DMS 273 treated with DMSO at 0.1 percent for 48 hours (cell line): ENCODE measurements at places on chromosomes 5 and 9.

GRCh38 chr5:91219091-91219802 is 163.9 kb downstream of the ARRDC3 start:
- DNase-seq, result no peak

GRCh38 chr5:179264053-179264782 is 81.0 kb downstream of the ADAMTS2 start:
- DNase-seq, result no peak

- no peak for DNase-seq
These were observed 70.6 kb upstream of the PTPN3 start for GRCh38 chr9:109568568-109569210.

DNA sequence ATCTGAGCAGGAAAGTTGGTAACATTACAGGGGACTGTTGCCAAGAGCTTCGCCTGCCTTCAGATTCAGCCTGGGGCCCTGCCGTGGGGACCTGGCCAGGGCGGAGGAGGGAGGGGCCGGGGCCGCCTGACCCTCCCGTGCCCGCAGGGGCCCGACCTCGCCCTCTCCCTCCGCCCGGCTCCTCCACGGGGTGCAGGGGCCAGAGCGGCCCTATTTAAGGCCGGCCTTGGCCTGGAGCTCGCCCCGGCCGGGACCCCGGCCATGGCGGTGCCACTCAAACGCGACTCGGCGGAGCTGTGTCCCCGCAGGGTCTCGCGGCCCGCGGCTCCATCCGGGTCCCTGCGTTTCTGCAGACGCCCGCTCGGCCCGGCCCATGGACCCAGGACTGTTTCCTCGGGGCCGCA is 757 bp downstream of the TMEM250 start:
- DNase-seq, result no peak

DNA sequence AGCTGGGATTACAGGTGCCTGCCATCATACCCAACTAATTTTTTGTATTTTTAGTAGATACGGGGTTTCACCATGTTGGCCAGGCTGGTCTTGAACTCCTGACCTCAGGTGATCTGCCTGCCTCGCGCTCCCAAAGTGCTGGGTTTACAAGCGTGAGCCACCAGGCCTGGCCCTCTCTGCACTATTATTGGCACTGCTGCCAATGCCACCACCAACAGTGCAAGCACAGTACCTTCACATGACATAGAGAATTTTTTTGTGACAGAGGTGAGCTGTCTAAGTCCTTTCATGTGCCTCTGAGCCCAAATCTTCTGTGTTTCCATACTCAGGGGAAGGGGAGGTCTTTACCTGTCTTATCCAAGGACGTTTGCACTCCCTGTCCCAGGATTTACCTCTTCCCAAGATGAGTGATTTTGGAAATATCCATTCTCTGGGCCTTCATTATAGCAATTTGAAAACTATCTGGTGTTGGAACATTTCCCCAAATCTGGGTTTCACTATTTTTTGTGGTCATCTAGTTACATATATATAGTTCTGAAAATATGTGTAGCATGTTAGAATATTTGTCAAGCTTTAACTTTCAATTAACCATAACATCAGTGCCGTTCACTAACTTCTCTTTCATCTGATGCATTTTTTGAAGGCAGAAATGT is 5.4 kb upstream of the CD180 start:
- DNase-seq, result no peak

DNA sequence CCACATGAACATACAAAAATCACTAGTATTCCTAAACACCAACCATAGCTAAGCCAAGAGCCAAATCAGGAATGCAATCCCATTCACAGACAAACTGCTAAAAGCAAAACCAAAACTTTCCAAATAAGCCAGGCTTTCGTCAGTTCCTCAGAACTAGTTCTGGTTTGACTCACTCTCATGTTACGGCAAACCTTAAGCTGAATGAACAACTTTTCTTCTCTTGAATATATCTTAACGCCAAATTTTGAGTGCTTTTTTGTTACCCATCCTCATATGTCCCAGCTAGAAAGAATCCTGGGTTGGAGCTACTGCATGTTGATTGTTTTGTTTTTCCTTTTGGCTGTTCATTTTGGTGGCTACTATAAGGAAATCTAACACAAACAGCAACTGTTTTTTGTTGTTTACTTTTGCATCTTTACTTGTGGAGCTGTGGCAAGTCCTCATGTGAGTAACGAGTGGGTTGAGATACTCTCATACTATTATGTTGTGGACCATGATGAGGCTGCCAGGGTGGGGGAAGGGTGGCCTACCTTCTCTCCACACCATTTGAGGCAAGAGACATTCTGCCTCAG is at the start of gene PDCD1LG2:
TSS of gene PDCD1LG2 (plus strand) at position 172 of the 572 bp plus-strand sequence. CDS start 12,016 bp downstream, outside the sequence.
- no peak for DNase-seq

DNA sequence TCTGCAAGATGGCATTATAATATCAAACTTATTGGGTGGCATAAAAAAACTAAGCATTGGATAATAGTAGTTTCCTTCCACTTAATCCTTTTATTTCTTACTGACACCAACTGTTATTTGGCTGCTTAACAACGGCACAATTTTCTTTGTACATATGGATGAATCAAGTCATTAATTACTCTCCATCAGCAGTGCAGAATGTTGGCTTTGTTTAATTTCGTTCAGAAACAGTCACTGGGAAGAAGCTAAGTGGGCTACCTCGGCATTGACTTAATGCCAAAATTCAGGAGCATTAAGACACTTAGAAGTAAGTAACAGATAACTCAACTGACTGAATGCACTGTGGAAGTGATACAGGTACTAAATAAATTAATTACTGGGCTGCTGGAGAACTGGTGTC is 460.4 kb downstream of the CTNND2 start:
- no peak for DNase-seq

DNA sequence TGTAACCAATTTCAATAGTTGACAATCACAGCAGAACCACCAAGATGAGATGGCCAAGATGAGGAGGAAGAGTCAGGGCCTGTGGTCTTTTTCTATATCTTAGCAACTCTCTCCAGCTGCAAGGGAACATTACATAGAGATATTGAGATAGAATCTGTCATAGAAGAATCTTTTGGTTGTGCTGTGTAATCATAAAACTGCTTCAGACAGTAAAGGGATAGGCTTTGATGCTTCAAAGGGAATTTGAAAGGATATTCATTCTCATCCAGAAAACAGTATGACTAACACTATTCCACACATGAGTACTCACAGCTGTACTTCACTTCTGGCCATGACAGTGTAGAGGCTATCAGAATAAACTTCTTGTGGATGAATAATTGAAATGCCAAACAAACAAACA is 145.9 kb downstream of the YIPF5 start:
- no peak for DNase-seq

DNA sequence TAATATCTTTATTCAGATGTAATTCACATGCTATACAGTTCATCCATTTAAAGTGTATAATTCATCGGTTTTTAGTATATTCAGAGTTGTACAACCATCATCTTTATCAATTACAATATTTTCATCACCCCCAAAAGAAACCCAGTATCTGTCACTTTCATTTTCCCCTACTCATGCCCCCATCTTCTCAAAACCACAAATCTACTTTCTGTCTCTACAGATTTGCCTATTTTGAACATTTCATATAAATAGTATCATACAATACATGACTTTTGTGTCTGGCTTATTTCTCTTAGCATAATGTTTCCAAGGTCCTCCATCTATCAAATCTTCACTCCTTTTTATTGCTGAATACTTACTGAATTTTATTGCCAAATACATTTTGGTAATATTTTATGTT is 305.1 kb upstream of the SGCD start:
- no peak for DNase-seq

- no peak for DNase-seq
These were observed 55.0 kb upstream of the TRPC7 start for GRCh38 chr5:136420168-136420898.

GRCh38 chr5:11346336-11346735 is 557.9 kb downstream of the CTNND2 start:
- no peak for DNase-seq

DNA sequence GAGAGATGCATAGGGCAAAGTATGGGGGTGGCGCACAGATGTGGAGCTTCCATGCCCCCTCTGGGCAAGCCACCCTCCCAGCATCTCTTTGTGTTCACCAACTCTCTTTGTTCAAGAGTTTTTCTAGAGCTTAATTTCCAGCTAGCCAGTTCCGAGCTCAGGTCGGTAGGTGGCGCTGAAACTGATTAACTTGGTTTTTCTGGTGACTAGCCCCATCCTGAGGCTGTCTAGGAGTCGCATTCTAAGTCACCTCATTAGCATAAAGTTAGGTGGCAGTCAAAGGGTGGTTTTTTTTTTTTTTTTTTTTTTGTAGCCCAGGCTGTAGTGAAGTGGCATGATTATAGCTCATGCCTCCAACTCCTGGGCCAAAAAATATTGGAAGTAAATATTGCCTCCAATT is 476.4 kb downstream of the KDM4C start:
- no peak for DNase-seq

- DNase-seq, result no peak
These were observed 10.7 kb downstream of the PBX3 start for GRCh38 chr9:125757834-125758233.

DNA sequence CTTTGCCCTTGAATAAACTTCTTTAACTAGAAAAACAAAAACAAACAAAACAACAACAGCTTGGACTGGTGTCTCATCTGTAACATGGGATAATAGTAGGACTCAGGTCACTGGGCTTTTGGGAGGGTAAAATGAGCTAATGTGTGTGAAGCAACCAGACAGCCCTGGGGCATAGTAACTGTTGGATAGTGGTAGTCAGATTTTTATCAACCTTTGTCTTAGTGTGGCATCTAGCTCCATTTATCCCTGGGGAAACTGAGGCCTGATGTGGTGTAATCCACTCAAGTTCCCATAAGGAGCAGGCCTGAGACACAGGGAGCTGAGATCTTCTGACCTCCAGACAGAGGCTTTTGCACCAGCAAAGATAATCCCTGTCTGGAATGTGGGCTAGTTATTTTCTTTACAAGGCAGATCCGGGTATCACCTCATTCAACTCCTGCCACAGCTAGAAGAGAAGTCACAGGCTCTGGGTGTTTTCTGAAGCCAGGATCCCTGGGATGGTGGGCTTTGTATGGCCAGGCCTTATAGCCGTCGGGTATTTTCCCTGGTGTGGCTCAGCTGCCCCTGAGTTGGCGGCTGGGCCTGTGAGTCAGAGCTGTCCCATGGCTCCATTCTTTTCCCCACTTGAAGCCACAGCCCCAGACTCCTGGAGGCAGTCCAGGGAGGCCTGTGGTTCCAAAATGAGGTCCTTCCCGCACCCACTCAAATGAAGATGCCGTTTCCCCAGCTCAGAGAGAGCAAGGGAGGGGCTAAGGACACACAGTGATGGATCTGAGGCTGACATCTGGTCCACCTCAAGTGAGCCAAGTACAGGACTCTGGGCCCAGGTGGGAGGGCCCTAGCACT is 26.1 kb upstream of the CSF1R start:
- DNase-seq, result no peak

GRCh38 chr5:179287071-179287470 is 58.2 kb downstream of the ADAMTS2 start:
- DNase-seq, result no peak

GRCh38 chr5:158013939-158014338 is 155.0 kb upstream of the CLINT1 start:
- DNase-seq, result no peak

- DNase-seq, result peak; percentile 36
These were observed 7.6 kb downstream of the IFNB1 start for GRCh38 chr9:21070171-21070571.

DNA sequence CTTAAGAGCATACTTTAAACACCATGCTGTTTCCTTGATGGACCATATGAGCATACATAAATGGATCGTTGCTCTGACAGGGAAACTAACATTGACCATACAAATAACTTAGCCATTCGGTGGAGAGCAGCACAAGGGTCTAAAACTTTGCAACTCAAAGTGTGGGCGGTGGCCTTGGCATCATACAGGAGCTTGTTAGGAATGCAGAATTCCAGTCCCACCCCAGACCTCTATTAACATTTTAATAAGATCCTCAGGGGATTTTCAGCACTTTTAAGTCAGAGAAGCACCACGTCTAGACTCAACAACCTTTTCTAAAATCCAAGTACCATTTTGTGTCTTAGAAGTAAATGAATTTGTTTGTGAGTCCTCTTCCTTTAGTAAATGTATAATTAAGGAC is 260.9 kb downstream of the EBF1 start:
- DNase-seq, result no peak

DNA sequence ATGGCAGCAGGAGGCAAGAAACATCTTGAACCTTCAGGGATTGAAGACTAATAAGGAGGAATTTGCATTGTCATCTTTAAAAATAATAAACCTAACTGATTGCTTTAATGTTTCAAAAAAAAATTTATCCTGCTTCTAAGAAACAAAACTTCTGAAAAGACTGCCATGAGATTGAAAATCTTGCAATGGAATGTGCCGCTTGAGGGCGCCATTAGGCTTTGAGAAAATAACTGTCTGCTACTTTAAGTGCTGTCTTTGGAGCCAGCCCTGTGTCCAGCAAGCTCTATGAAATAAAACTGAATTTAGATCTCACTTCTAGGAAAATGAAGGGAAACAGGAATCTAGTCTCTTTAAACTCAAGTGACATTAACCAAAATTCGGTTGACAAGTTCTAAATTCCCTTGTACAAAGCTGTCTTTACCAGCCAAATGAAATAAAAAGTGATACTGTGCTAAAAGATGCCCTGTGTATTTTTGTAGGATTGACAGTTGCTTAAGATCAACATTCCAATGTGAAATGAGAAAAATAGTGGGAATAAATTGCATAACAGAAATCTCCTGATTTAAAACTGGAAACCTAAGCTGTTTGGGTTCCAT is 79.4 kb downstream of the ESM1 start:
- no peak for DNase-seq

DNA sequence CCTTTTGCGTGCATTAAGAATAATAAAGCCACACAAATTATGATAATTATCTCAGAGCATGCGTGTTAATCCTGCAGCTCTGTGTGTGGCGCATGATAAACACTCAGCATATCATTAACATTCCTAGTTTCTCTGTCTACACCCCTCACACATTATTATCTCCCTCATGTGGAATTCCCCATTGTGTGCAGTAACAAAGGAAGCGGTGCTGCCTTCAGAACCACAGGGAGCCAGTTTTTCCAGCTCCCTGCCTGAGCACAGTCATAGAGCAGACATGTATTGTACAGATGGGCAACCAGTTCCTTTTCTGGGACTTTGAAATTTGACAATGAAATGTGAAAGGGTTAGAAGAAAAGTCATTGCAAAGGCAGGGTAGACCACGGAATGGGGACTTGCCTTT is 1365.5 kb upstream of the CDH9 start:
- no peak for DNase-seq

DNA sequence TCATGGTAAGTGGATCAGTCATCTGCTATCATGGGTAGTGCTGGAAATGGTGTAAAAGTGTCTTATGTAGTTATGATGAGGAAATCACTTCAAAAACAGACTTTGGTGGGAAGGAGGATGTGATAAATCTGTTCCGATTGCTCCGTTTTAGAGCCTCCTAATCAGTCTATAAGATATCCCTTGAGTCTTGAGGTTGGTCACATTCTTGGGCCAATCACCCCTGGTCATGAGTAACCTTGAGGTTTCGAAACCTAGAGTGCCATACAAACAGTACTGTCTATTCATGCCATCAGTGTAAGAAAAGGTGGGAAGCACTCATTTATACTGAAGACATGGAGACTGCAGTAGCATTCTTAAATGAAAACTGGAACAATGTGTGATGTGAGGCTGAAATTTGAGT is 45.8 kb downstream of the LRRTM2 start:
- DNase-seq, result no peak

GRCh38 chr5:4093236-4093635 is 497.6 kb downstream of the IRX1 start:
- no peak for DNase-seq

- no peak for DNase-seq
These were observed 9.2 kb downstream of the TNFSF8 start for GRCh38 chr9:114921171-114921570.
